ENCODE measurements at places on chromosomes 1 and 21. TPM values are rescaled to one million over a fixed set of nuclear protein-coding genes. Genes with fewer than 3 reads are reported as not detected.

Gene LMX1A
- not detected for total RNA-seq

Gene ZNF695
- 14.2 TPM for total RNA-seq

Gene SLC6A9
- total RNA-seq = 22.4 TPM

Gene SHE
- not detected for total RNA-seq

Gene IKBKE
- total RNA-seq = 34.4 TPM

Gene OR6K3
- total RNA-seq = not detected

Gene TIAM1
- 25.1 TPM for total RNA-seq

Gene AJAP1
- not detected for total RNA-seq

Gene FAM72C
- total RNA-seq = 44.9 TPM

Gene KIAA0040
- 50.2 TPM for total RNA-seq

Gene MFAP2
- not detected for total RNA-seq

Gene CDC20
- total RNA-seq = 223 TPM

Gene KCNJ6
- not detected for total RNA-seq
